Stimulated activated CD4-positive, alpha-beta T cell treated with anti-CD3 and anti-CD28 coated beads, Interleukin-1b, Interleukin-23, amount 100 ng/mL, for 24 hours (primary cell): ENCODE measurements at places on chromosomes 12 and 14.

GRCh38 chr12:26130728-26131127, 5.9 kb upstream of the BHLHE41 start:
- no peak for DNase-seq

DNA sequence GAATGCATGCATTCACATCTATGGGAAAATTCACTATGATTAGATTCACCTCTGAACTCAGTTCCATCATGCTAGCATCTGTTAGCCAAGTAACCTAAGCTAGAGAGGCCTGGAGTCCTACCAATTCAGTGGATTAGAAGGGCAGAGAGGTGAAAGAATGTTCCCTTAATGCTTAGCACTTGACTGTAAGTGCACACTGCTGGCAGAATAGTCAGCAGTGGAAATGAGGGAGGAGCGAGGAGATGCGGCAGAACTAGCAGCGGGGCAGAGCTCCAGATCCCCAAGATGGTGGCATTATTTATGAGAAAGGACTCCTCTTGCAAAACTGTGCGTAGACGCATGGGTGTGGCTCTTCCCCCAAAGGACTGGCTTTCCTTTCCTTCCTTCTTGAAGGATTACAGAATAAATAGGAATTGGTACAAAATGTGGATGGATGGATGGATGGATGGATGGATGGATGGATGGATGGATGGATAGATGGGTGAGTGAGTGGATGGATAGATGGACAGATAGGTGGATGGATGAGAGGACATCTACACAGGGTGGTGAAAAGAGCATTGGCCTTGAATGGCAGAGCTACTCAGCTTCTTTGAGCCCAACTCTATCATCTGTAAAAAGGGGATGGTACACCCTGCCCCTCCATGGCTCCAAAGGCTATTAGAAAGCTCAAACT, 227.2 kb downstream of the CHST11 start:
- DNase-seq, result no peak

DNA sequence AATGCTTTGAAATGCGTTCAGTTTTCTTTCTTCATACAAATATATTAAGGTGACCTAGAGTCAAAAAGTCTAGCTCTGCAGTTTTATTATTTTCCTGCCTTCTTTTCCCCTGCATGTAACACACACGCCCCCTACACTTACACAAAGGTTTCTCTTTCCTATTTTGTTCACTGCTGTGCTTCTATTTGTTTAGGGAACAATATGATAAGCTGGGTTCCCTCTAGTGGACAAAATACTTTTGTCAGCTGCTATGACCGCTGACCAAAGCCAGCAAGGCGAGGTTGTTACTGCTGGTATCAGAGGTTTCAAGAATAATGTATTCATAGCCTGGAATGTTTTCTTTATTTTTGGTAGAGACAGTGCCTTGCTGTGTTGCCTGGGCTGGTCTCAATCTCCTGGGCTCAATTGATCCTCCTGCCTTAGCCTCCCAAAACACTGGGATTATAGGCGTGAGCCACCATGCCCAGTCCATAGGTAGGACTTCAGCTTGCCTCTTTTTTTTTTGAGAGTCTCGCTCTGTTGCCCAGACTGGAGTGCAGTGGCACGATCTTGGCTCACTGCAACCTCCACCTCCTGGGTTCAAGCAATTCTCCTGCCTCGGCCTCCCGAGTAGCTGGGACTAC, 33.4 kb downstream of the FNTB start:
- DNase-seq, result no peak

DNA sequence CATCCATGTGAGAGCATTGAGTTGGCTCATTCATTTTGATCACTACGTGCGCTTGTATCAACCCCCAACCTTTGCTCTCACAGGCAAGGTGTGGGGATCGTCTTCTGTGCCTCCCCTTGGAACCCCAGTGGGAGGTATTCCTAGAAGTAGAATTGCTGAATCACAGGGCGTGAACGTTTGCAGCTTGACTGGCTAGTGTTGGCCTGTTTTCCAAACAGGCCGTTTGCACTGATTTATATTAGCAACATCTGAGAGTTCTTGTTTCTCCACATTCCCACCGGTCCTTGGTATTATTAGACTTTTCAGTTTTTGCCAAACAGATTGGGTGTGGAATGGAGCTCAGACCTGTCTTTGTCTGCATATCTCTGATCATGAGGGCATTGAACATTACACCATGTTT, 288.6 kb upstream of the PWP1 start:
- DNase-seq, result no peak

DNA sequence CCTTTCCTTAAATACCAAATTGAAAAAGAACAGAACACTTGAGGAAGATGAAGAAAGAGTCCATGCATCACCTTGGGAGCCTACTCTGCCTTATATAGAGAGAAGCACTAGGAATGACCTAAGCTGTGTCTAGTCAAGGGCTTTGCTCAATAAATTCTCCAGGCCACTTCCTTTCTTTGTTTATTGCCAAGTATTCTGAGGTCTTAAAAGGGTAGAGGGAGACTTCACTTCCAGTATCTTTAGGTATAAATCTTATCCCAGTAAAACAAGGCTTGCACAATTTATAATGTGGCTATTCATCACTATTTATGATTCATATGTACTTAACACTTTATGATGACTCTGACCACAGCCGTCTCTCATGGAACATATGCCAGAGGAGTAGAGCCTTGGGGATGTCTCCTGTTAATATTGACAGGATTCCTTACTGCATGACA, 85.1 kb upstream of the ARHGAP5 start:
- no peak for DNase-seq

DNA sequence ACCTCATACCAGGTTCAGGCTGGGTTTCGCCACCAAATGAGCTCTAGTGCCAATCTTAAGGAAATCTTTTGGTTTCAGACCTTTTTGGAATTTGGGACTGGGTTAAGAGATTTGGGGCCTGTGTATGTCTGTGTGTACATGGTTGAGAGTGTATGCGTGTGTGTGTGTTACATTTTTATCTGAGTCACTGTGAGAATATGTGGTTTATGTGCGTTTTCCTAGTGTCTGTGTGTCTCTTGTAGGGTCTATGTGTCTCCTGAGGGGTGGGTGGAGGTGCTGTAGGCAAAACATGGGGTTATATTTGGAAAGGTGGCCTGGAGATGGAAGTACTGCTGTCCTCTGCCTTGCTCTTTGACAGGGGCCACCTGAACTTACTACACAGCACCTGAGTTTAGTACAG, 17.9 kb downstream of the C12orf43 start:
- DNase-seq, result no peak

DNA sequence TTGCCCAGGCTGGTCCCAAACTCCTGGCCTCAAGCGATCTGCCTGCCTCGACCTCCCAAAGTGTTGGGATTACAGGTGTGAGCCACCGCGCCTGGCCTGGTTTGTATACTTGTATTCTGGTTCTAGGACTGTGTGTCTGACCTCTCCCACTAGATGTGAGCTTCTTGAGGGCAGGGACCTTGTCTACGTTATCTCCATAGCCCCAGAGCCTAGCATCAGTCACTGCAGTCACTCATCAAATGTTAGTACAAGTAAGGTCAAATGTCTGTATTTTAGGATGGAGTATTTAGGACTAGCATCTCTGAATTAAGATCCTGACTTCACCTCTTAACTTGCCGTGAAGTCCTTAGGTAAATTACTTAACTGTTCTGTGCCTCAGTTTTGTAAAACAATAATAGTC, 2.9 kb downstream of the RILPL2 start:
- DNase-seq, result no peak

DNA sequence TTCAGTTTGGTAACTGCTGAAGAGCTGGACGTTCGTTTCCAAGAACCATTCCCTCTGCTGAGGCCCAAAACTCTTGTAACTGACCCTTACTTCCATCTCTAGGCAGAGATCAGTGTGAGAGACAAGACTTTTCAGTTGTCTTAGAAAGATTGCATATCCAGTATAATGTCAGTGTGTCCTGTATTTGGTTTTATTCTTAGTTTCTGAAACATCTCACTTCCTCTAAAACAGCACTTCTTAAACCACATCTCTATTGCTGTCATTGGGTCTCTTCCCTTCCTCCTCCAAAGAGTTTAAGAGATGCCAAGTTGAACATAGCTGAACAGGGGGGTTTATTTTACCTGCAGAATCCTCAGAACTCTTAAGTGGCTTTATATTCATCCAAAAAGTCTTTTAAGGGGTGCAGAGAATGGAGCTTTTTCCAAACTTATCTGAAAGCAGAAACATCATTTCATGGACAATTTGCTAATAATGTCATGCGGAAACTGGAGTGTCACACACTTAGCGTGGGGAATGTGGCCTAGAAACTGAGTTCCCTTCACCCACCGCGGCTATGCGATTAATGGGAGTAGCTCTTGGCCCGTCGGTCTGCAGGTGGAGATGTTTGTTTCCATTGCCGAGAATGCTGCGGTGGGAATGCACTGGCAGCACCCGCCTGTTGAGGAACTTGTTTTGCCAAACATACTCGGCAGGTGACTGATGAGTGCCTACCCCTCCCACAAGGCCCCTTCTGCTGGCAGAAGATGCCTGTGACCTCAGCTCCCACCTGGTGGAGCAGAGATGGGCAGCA, 148.2 kb downstream of the ADGRD1 start:
- DNase-seq, result no peak

GRCh38 chr14:58537004-58537403, 100.8 kb upstream of the DACT1 start:
- no peak for DNase-seq

DNA sequence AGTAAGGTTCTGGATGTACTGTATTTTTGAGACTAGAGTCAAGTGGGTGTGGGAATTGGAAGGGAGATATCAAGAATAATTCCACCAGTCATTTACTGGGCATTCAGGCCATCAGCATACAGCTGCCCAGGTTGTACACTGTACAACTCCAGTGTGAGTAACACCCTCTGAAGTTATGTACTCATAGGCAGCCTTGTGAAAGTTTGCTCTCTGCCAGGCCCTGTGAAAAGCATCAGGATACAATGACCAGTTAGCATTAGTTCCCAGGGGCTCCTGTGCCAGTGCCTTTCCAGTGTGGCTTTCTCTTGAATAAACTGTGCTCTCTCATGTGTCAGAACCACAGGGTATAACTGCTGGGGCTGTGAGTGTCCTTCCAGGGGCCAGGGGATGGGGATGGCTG, 89.7 kb downstream of the LGMN start:
- DNase-seq, result no peak
